CD4-positive, alpha-beta T cell (primary cell): ENCODE measurements at places on chromosomes 3 and 15. TPM values are rescaled to one million over a fixed set of nuclear protein-coding genes. Genes with fewer than 3 reads are reported as not detected.

- DNase-seq, result no peak
Measured at GRCh38 chr3:156633335-156633734, 41.1 kb upstream of the TIPARP start.

GRCh38 chr3:64259636-64260035 is 34.4 kb upstream of the PRICKLE2 start:
- no peak for DNase-seq

DNA sequence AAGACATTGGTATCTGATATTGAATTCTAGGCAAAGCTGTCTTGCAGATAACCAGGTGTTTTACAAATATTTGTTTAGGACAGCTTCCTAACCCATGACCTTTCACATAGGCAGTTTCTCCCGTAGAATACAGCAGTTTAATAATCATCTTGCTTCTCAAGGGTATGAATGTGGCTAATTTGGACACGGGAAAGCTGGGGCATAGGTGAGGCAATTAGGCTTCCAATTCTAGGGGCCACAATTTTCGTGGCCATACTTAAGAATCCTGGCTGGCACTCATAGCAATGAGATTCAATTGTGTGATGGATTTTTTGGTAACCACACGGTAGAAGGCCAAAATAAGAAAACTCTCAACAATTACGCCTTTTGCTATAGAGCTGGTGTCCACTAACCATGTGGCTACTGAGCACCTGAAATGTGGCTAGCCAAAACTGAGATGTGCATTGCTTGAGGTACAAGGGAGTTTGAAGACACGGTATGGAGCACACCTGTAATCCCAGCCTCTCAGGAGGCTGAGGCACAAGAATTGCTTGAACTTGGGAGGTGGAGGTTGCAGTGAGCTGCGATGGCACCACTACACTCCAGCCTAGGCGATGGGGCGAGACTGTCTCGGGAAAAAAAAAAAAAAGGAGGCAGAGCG is 34.4 kb downstream of the TFRC start:
- DNase-seq, result no peak

- DNase-seq, result no peak
Measured at GRCh38 chr3:103794656-103795055, 1359.8 kb downstream of the ZPLD1 start.

DNA sequence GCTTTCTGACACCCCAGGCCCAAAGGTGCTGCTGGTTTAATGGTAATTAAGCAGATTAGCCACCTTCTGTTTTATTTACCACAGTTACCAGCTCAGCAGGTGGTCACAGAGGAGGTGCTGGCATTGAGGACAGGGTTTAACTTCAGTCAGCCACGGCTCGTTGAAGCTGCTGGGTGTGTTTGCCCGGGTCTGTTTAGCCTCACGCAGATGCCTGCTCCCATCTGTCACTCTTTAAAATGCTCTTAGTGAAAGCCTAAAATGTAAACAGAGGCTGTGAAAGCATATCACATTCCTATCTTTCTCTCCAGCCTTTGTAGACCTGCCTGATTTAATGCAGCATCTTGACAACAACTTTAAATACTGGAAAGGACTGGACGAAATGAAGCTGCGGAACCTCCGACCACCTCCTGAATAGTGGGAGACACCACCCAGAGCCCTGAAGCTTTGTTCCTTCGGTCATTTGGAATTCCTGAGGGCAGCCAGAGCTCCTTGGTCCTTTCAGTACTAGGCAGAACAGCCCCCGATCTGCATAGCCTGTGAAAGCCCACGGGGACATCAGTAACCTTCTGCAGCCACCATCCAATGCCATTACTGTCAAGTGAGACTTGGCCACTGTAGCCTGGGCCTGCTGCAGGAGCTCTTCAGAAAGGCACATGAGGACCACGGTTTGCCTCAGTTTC is 156.0 kb downstream of the PDE8A start:
- DNase-seq, result no peak

DNA sequence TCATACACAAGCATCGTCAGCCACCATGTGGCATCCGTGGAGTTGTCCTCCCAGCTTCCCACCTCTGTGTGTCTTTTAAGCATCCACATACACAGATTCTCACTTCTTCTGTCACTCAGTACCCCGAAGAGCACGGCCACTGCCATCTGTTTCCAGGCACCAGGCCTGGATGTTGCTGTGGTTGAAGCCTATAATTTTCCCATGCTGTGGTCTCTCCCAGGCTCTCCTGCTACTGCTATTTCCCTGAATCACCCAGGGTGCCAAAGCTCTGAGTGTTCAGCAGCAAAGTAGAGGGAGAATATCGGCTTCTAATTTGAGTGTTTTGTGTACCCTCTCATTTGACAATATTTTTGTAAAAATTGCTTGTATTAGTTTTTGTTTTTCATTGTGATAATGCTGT is 265.7 kb downstream of the DIPK2A start:
- no peak for DNase-seq

- DNase-seq, result no peak
Measured at GRCh38 chr3:11091088-11091590, 63.2 kb upstream of the HRH1 start.

- DNase-seq, result no peak
Measured at GRCh38 chr3:123110976-123111615, 44.3 kb downstream of the PDIA5 start.

Gene MOBP
- not detected for total RNA-seq

Gene GATM
- total RNA-seq, result 0.70 TPM
